ENCODE measurements at places on chromosomes 5 and 9.

DNA sequence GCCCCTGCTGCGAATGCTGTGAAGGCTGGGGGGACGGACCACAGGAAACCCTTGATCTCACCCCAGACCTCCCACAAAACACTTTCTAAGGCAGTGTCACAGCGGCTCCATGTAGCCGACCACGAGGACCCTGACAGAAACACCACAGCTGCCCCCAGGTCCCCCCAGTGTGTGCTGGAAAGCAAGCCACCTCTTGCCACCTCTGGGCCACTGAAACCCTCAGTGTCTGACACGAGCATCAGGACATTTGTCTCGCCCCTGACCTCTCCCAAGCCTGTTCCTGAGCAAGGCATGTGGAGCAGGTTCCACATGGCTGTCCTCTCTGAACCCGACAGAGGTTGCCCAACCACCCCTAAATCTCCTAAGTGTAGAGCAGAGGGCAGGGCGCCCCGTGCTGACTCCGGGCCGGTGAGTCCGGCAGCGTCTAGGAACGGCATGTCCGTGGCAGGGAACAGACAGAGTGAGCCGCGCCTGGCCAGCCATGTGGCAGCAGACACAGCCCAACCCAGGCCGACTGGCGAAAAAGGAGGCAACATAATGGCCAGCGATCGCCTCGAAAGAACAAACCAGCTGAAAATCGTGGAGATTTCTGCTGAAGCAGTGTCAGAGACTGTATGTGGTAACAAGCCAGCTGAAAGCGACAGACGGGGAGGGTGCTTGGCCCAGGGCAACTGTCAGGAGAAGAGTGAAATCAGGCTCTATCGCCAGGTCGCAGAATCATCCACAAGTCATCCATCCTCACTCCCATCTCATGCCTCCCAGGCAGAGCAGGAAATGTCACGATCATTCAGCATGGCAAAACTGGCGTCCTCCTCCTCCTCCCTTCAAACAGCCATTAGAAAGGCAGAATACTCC lies 84.7 kb downstream of the GOLPH3 start:
- no peak for DNase-seq

DNA sequence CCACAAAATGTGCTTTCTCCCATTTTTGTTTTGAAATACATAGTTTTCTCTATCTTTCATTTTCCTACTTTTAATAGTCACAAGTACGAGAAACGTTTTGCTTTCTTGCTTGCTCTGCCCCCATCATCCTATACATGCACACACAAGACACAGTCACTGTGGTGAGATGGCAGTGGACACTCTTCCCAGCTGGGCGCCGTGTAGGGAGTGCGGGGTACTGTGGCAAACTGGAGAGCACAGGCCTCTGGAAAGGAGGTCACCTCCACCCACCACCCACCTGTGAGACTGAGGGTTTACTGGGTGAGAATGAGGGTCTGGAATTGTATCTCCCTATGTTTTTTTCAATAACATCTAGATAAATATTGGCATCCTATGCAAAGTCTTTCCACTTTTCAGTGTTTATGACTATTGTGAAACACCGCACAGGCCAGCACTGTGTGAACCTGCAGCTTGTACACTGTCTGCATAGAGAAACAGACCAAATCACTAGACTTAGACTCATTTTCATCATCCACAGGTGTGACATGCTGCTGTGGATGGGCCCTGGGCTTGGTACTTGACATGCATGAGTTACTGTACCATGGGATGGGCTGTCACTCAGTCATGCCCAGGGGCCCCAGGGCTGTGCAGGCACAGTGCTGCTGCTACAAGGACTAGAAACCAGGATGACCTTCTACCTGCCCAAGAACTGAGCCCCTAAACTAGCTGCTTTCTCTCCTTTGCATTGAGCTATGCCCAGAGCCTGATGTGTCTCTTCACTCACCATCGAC lies 118.1 kb upstream of the LMX1B start:
- no peak for DNase-seq

DNA sequence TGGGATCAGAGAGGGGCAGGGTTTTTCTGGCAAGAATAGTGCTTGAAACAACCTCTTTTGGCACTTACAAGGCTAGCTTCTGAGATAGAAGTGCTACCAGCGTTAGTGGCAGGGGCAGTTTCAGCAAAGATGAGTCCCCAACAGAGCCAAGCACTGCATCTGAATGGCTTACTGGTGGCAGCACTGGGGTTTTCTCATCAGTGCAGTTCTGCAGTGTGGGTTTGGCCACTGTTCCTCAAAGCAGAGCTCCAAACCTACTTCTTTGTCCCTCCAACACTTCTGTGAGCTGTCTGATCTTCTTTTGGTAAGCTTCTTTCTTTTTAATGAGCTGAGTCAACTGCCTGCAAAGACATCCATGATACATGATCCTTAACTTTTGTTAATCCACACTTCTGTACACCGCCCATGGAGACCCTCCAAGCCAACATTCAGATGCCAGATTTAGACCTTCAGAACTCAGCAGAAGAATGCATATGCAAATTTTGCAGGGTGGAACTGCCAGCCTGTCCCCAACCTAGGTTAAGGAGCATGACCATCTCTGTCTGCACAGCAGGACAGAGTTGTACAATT lies 29.9 kb upstream of the FSTL4 start:
- DNase-seq, result no peak

- no peak for DNase-seq
Observed at GRCh38 chr9:106581973-106582372, 281.0 kb upstream of the ZNF462 start.
